ENCODE measurements at places on chromosomes 12 and 14.

GRCh38 chr12:54207539-54208294 is 18.9 kb upstream of the SMUG1 start:
- peaks cover 4% of the 10 kb centered on the region for H3K27me3 ChIP-seq
- H3K4me1 ChIP-seq, result no peaks in the 10 kb centered on the region
- H3K36me3 ChIP-seq, result no peaks in the 10 kb centered on the region
- H3K4me3 ChIP-seq, result no peak overlapping the region
- DNase-seq, result peak; percentile 89

- H3K27me3 ChIP-seq, result no peaks in the 10 kb centered on the region
- H3K36me3 ChIP-seq, result peaks cover 87% of the 10 kb centered on the region
- no peak for DNase-seq
- H3K4me3 ChIP-seq, result no peak overlapping the region
Measured at GRCh38 chr14:23076785-23077408, 18.0 kb downstream of the ACIN1 start.

- H3K4me1 ChIP-seq, result no peaks in the 10 kb centered on the region
- no peak overlapping the region for H3K4me3 ChIP-seq
- DNase-seq, result no peak
- peaks cover 47% of the 10 kb centered on the region for H3K36me3 ChIP-seq
- no peaks in the 10 kb centered on the region for H3K27me3 ChIP-seq
- H3K27ac ChIP-seq, result no peak overlapping the region
Measured at GRCh38 chr12:31297572-31298514, 28.1 kb downstream of the SINHCAF start.

GRCh38 chr12:12210983-12211382 is 55.9 kb downstream of the LRP6 start:
- H3K36me3 ChIP-seq, result no peaks in the 10 kb centered on the region
- no peak overlapping the region for H3K4me3 ChIP-seq
- no peaks in the 10 kb centered on the region for H3K27me3 ChIP-seq
- DNase-seq, result no peak
- no peak overlapping the region for H3K27ac ChIP-seq
- H3K4me1 ChIP-seq, result no peaks in the 10 kb centered on the region

- DNase-seq, result no peak
- no peak overlapping the region for H3K4me3 ChIP-seq
- H3K27ac ChIP-seq, result no peak overlapping the region
- H3K36me3 ChIP-seq, result no peaks in the 10 kb centered on the region
- H3K27me3 ChIP-seq, result no peaks in the 10 kb centered on the region
Measured at GRCh38 chr12:84741692-84742091, 170.9 kb downstream of the SLC6A15 start.

DNA sequence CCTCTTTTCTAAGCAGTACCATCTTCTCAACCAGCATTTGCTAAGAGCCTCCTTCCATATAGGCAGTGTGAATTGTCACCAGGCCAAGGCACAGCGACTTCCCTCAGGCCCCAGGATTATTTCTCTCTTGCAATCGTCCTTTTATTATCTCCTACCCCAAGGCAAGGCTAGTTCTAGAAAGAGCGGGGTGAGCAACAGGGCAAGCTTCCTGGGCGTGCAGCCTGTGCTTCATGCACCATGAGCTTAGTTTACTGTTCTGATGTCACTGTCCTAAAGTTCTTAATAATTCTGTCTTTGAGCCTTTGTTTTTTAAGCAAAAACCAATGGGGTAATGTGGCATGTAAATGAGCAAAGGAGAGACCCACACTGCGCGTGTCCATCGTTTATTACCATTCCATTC is 27.9 kb downstream of the DUSP6 start:
- no peak overlapping the region for H3K27ac ChIP-seq
- no peak overlapping the region for H3K4me3 ChIP-seq
- H3K27me3 ChIP-seq, result no peaks in the 10 kb centered on the region

DNA sequence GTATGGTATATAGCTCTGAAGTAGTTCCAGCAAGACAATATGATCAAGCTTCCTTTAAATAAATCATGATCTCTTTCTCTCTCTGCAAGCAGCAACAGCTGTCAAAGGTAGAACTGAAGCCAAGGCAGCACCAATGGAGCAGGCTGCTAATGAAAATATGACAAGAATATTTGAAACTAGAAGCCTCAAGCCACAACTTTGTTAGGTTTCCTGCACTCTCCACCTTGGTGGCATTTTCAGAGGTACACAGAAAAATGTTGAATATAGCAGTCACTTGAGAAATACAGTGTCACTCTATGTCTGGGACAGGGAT is 43.8 kb upstream of the PSMA6 start:
- no peak for DNase-seq
- no peaks in the 10 kb centered on the region for H3K4me1 ChIP-seq
- no peaks in the 10 kb centered on the region for H3K27me3 ChIP-seq
- H3K4me3 ChIP-seq, result no peak overlapping the region
- no peak overlapping the region for H3K27ac ChIP-seq

GRCh38 chr12:71551529-71551928 is 111.9 kb downstream of the LGR5 start:
- H3K27ac ChIP-seq, result no peak overlapping the region
- no peaks in the 10 kb centered on the region for H3K4me1 ChIP-seq
- no peak overlapping the region for H3K4me3 ChIP-seq

GRCh38 chr12:2561367-2561766 is 233.4 kb upstream of the FKBP4 start:
- no peak for DNase-seq
- no peaks in the 10 kb centered on the region for H3K36me3 ChIP-seq
- no peaks in the 10 kb centered on the region for H3K4me1 ChIP-seq
- no peak overlapping the region for H3K4me3 ChIP-seq
